Endothelial cell (in vitro differentiated cells): ENCODE measurements at places on chromosomes 7 and 10.
A peak's percentile ranks its signal among the peaks of the same experiment; 100 is the strongest.

GRCh38 chr10:21196822-21197395, 299.8 kb upstream of the NEBL start:
- no peak overlapping the region for H3K27ac ChIP-seq
- H3K4me1 ChIP-seq: no peaks in the 10 kb centered on the region
- H3K36me3 ChIP-seq: peaks cover 20% of the 10 kb centered on the region
- H3K4me3 ChIP-seq: no peak overlapping the region

- H3K4me3 ChIP-seq: no peak overlapping the region
- no peaks in the 10 kb centered on the region for H3K36me3 ChIP-seq
- no peaks in the 10 kb centered on the region for H3K4me1 ChIP-seq
- DNase-seq: no peak
- H3K27ac ChIP-seq: no peak overlapping the region
- no peaks in the 10 kb centered on the region for H3K27me3 ChIP-seq
Observed at GRCh38 chr10:111525696-111526095, 448.9 kb downstream of the ADRA2A start.

DNA sequence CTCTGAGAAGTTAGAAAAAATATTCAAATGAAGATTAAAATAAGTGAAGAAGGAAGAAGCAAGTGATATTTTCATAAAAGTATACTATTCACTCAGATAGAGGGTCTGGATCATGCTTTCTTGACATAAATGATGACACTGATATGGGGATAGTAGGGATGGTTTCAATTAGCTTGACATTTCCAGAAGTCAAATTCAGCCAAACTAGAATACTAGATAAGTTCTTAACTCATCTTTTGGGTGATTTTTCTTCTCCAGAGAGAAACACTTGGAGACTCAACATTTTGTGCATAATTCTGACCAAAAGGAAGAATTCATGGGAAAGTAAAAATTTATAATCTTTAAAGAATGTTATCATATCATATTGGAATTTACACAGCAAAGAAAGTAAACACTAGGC, 152.0 kb upstream of the LRGUK start:
- H3K4me3 ChIP-seq: no peak overlapping the region
- no peaks in the 10 kb centered on the region for H3K36me3 ChIP-seq
- no peak overlapping the region for H3K27ac ChIP-seq
- no peaks in the 10 kb centered on the region for H3K27me3 ChIP-seq
- no peak for DNase-seq

DNA sequence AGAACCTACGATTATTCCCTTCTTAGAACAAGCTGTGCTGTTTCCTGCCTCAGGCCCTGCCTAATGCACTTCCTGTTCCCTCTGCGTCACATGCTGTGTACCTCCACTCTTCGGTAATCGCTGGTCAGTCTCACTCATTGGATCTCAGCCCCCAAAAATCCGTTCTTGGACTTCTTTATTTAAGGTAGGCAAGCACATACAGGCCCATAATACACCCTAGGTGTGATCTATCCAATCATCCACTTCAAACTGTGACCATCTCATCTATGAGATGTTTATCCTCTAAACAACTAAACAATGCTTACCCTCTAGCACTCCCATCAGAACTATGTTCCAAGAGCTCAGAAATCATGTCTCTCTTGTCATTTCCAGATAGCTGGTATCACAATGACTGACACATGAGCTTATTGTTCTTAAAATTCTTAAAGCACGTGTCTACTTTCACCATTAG, 83.9 kb downstream of the CADPS2 start:
- no peaks in the 10 kb centered on the region for H3K27me3 ChIP-seq
- DNase-seq: peak; percentile 23
- peak overlapping the region; percentile 93 for H3K27ac ChIP-seq

GRCh38 chr10:75355706-75356105, 45.9 kb downstream of the ZNF503 start:
- peaks cover 1% of the 10 kb centered on the region for H3K27me3 ChIP-seq
- H3K4me1 ChIP-seq: no peaks in the 10 kb centered on the region
- H3K36me3 ChIP-seq: no peaks in the 10 kb centered on the region
- no peak overlapping the region for H3K27ac ChIP-seq
- DNase-seq: no peak

GRCh38 chr7:130993671-130994365, 259.8 kb upstream of the KLF14 start:
- no peak for DNase-seq
- H3K4me1 ChIP-seq: no peaks in the 10 kb centered on the region
- H3K36me3 ChIP-seq: no peaks in the 10 kb centered on the region
- no peak overlapping the region for H3K27ac ChIP-seq

DNA sequence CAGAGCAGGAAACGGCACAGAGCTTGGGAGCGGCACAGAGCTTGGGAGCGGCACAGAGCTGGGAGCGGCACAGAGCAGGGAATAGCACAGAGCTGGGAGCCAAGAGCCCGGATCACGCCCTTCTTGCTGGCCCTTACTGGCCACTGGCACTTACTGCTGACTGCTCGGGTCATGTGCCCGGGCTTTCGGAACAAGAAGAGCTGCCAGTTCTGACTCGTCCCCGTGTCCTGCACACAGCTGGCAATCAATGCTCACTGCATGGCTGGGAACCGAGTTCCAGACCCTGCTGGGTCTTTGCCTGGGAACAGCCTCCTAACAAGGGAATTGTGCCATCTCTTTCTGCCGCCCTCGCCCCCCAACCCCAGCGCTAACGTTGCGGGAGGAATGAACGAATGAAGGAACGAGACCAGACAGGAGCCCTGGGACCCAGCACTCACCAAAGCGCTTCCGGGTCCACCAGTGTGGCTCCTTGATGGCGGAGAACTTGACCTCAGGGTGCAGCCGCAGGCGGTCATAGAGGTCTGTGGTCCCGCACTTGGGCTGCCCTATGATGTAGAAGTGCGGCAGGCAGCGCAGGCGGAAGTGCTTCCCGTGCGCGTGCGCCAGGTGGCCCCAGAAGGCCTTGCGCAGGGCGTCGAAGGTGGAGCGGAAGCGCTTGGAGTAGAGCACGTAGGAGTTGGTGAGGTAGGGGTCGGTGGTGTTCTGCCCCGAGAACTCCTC, 49.1 kb downstream of the CHST15 start:
- peaks cover 66% of the 10 kb centered on the region for H3K36me3 ChIP-seq
- peaks cover 49% of the 10 kb centered on the region for H3K4me1 ChIP-seq
- no peak for DNase-seq

GRCh38 chr10:103238506-103239252, 7.0 kb upstream of the RPEL1 start:
- H3K36me3 ChIP-seq: peaks cover 3% of the 10 kb centered on the region
- H3K4me3 ChIP-seq: no peak overlapping the region
- H3K27me3 ChIP-seq: peaks cover 2% of the 10 kb centered on the region
- no peak for DNase-seq

GRCh38 chr10:2592360-2593160, 474.8 kb upstream of the PFKP start:
- H3K27ac ChIP-seq: no peak overlapping the region
- no peaks in the 10 kb centered on the region for H3K4me1 ChIP-seq
- H3K27me3 ChIP-seq: peaks cover 2% of the 10 kb centered on the region
- no peak overlapping the region for H3K4me3 ChIP-seq
- no peaks in the 10 kb centered on the region for H3K36me3 ChIP-seq

DNA sequence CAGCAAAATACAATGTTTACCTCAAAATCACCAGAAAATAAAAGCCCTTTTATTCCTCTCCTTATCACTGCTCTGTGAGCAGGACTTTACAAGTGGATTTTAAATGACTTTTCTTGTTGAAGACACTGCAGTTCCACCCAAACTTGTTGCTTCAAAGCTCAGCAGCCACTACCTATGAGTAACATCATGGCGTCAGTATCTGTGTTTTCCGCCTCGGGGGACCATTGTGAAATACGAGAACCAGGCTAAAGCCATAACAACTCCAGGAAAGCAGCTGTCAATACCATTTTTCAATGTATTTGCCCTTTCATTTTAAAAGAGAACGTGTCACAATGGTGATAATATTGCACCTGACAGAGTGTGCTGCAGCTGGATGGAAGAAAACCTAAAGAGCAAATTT, 284.0 kb upstream of the RNF32 start:
- H3K27ac ChIP-seq: no peak overlapping the region
- no peaks in the 10 kb centered on the region for H3K36me3 ChIP-seq
- H3K4me1 ChIP-seq: no peaks in the 10 kb centered on the region

DNA sequence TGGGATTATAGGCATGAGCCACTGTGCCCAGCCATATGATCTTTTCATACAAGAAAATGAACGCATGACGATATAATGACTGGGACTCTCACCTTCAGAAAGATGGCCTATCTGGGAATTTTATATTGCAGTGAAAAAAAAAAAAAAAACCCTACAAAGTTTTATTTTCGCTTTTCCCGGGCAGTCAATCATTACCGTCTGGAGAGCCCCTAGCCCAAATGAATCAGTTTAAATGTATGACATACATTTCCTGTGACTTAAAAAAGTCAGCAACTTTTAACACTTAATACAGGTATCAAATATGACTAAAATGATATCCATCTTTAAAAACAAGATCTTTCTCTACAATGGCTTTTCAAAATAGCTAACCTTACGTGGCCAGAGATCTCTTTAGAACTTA, 48.2 kb upstream of the NMT2 start:
- H3K4me1 ChIP-seq: no peaks in the 10 kb centered on the region
- DNase-seq: no peak
- H3K27ac ChIP-seq: no peak overlapping the region
- H3K4me3 ChIP-seq: no peak overlapping the region

- H3K27me3 ChIP-seq: no peaks in the 10 kb centered on the region
- no peaks in the 10 kb centered on the region for H3K36me3 ChIP-seq
- H3K4me1 ChIP-seq: peaks cover 4% of the 10 kb centered on the region
- no peak overlapping the region for H3K27ac ChIP-seq
- no peak for DNase-seq
Observed at GRCh38 chr7:24816868-24817267, 59.6 kb upstream of the GSDME start.

GRCh38 chr7:143434660-143435059, 8.6 kb upstream of the TAS2R60 start:
- H3K27ac ChIP-seq: no peak overlapping the region
- H3K36me3 ChIP-seq: no peaks in the 10 kb centered on the region
- H3K27me3 ChIP-seq: peaks cover 3% of the 10 kb centered on the region
- no peaks in the 10 kb centered on the region for H3K4me1 ChIP-seq

DNA sequence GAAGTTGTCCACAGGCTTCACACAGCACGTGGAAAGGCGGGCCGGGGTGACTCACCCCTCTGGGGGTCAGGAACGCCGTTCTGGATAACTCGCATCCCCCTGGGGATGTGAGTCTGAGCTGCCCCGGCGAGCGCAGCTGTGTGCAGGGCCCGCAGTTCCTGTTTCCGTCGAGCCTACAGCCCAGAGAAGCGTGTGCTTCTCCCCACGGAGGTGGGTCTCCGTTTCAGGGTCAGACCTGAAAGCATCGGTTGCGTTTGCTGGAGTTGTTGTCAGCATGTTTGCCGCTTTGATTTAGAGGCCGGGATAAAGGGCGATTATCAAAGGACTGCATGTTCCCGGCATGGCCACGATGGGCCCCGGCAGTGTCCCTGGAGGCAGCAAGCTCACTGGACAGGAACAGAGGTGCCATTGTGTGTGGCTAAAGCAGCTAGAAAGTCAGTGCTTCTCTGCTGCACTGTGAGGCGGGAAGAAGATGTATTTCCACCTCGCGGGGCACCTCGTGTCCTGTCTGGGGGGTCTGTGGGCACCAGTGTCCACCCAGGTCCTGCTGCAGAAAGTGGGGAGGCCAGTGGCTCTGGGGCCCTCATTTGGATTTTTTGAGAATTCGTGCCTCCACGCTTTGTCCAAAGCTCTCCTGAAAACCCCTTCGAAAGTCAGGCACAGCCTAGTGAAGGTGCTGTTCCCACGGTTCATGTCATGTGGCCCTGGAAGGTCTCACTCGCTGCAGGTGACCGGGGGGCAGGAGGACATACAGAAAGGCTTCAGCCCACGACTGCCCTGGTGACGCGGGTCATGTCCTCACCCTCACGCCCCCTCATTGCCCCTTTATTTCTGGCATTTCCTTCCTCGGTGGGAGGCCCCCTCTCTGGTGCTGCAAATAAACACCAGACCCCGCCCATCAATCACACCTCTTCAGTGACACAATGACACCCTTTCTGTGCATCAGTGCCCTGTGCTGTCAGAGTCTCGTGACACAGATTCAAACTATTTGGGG, 27.4 kb upstream of the GDI2 start:
- H3K27me3 ChIP-seq: peaks cover under 1% of the 10 kb centered on the region
- H3K4me3 ChIP-seq: no peak overlapping the region
- no peak overlapping the region for H3K27ac ChIP-seq
- no peak for DNase-seq

- no peak overlapping the region for H3K27ac ChIP-seq
- H3K27me3 ChIP-seq: peaks cover 2% of the 10 kb centered on the region
- H3K4me1 ChIP-seq: peaks cover 17% of the 10 kb centered on the region
- H3K36me3 ChIP-seq: no peaks in the 10 kb centered on the region
Observed at GRCh38 chr7:96599288-96599936, 110.2 kb downstream of the SEM1 start.

DNA sequence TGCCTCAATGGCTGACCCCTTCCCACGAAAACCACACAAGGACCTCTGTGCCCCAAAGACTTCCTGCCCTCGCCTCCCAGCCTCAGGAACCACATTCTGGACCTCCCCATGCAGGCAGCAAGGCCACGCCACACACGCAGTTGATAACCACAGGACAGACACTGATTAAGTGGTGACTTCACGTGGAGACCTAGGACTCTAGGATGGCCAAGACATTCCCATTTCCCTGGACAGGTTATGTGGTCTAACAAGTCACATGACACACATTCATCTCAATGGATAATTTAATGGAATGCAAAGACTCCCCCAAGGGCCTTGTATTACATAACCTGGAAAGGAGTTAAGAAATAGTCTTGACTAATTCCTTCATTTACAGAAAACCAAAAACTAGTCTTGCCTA, 110.2 kb downstream of the LARP4B start:
- H3K4me1 ChIP-seq: peaks cover 5% of the 10 kb centered on the region
- H3K36me3 ChIP-seq: peaks cover 59% of the 10 kb centered on the region
- H3K27me3 ChIP-seq: peaks cover 8% of the 10 kb centered on the region
- peak overlapping the region; percentile 25 for H3K27ac ChIP-seq

DNA sequence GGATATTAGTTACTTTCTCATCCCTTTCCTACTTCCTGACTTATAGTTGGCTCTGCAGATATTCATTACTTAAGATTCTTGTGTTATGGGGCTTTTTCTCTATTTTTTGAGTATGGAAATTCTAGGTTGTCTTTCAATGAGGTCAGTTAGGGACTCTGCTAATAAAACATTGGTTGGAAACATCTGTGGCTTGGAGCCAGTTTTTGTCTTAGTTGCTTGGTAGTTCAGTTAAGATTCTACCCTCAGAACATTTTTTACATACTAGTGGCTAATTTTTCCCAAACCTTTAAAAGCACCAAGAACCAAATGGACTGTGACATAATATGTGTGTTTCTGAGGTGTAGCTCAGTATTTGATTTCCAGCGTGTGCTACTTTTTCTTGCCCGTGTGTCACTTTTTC, 305.6 kb upstream of the FZD1 start:
- peaks cover 8% of the 10 kb centered on the region for H3K4me1 ChIP-seq
- DNase-seq: no peak
- H3K27me3 ChIP-seq: no peaks in the 10 kb centered on the region
